Naive thymus-derived CD4-positive, alpha-beta T cell (primary cell): ENCODE measurements at places on chromosomes 2 and 18. TPM values are rescaled to one million over a fixed set of nuclear protein-coding genes. Genes with fewer than 3 reads are reported as not detected.
A peak's percentile ranks its signal among the peaks of the same experiment; 100 is the strongest.

GRCh38 chr2:99878581-99879350 is 263.6 kb downstream of the AFF3 start:
- no peaks in the 10 kb centered on the region for H3K36me3 ChIP-seq
- no peak overlapping the region for H3K4me3 ChIP-seq
- no peaks in the 10 kb centered on the region for H3K27me3 ChIP-seq
- H3K4me1 ChIP-seq, result no peaks in the 10 kb centered on the region
- H3K27ac ChIP-seq, result no peak overlapping the region

DNA sequence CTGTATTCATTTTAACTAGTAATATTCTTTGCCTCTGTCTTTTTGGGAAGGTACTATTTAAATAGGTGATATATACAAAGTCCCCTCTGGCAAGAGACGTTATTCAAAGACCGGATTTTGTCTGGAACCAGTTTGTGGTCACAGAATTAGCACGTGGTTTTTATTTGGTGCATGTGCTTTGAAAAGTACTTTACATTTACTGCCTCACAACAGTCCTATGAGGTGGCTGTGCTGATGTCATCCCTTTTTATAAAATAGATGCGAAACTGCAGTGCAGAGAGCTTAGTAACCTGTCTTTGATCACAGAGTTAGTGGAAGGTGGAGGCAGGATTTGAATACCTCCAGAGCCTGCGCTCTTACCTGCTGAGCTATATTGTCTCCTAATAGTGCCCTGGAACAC is 4.0 kb downstream of the LPIN1 start:
- no peaks in the 10 kb centered on the region for H3K36me3 ChIP-seq
- peaks cover 52% of the 10 kb centered on the region for H3K4me1 ChIP-seq
- peak overlapping the region; percentile 80 for H3K27ac ChIP-seq
- DNase-seq, result peak; percentile 83
- peak overlapping the region; percentile 13 for H3K4me3 ChIP-seq
- H3K27me3 ChIP-seq, result no peaks in the 10 kb centered on the region

GRCh38 chr18:36017232-36017631 is 44.8 kb downstream of the RMP24 start:
- H3K36me3 ChIP-seq, result no peaks in the 10 kb centered on the region
- H3K27ac ChIP-seq, result no peak overlapping the region
- no peaks in the 10 kb centered on the region for H3K4me1 ChIP-seq
- H3K4me3 ChIP-seq, result no peak overlapping the region
- DNase-seq, result no peak

Gene CD207
- not detected for total RNA-seq

Gene VIL1
- 0.22 TPM for total RNA-seq

DNA sequence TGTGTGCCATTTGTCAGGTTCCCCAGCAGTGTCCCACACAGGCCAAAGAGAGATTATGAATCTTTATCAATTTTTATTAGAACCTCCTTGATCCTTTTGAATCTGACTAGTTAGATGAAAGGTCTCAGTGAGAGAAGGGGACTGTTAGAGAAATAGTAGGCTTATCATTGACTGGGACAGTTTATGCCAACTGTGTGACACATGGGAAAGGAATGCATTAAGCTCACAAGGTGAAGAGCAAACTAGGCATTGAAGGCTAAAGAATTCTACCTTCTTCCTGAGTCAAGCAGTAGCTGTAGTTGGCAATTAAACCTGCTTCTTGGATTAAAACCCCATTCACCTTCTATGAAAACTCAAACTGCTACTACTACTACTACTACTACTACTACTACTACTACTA is 389.6 kb upstream of the CDH19 start:
- no peak overlapping the region for H3K4me3 ChIP-seq
- no peaks in the 10 kb centered on the region for H3K27me3 ChIP-seq

DNA sequence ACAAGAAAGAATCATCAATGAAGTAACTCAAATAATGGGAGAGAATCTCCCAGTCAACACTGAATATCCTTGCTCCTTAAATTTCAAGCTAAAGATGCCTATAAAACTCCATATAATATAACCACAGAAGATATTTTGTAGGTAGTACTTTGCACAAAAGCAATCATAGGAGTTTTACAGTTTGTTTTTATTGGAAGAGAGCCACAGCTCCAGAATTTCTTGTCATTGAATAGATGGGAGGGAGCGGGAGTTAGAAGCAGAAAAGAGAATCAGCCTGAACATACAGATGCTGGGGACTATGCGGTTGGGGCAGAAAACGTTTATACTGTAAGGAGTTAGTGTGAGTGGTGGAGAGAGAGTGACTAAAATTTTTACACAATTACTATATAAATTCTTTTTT is 18.3 kb upstream of the SMAD4 start:
- H3K27ac ChIP-seq, result no peak overlapping the region
- no peaks in the 10 kb centered on the region for H3K36me3 ChIP-seq

GRCh38 chr2:129301431-129301913 is 678.0 kb upstream of the RAB6C start:
- no peaks in the 10 kb centered on the region for H3K4me1 ChIP-seq
- no peak for DNase-seq
- H3K27ac ChIP-seq, result no peak overlapping the region

DNA sequence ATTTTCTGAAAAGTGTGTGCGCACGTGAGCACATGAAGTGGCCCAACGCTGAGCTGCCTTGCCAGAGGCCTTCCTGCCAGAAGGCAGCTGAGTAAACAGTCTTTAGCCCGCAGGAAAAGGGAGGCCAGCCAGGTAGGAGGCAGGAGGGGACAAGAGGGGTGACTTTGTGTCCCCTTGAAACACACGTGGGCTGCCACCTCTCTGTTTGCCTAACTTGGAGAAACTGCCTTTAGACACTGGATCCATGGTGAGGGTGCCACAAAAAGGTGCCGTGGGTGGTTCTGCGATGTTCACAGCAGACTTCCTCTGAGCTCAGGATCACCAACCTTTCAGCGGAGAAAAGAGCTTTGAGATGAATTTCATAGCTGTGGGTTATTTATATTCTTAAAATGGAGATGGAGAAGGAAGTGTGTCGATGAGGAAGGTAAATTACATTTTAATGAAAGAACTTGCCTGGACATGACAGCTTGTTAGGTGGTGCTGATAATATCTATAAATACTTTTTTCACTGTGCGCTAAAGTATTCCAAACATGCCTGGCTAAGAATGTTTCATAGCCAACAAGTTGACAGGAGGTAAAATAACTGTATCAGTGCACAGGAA is 36.6 kb upstream of the ASB1 start:
- H3K27me3 ChIP-seq, result no peaks in the 10 kb centered on the region
- H3K4me1 ChIP-seq, result no peaks in the 10 kb centered on the region
- no peaks in the 10 kb centered on the region for H3K36me3 ChIP-seq
- no peak overlapping the region for H3K27ac ChIP-seq

Gene TIGD1
- 23.4 TPM for total RNA-seq

- no peak for DNase-seq
- no peak overlapping the region for H3K27ac ChIP-seq
- H3K27me3 ChIP-seq, result no peaks in the 10 kb centered on the region
- H3K4me3 ChIP-seq, result no peak overlapping the region
- no peaks in the 10 kb centered on the region for H3K36me3 ChIP-seq
These were observed 83.5 kb upstream of the CDCA7 start for GRCh38 chr2:173271135-173271534.

- no peak overlapping the region for H3K27ac ChIP-seq
- H3K4me1 ChIP-seq, result no peaks in the 10 kb centered on the region
- no peaks in the 10 kb centered on the region for H3K27me3 ChIP-seq
- no peaks in the 10 kb centered on the region for H3K36me3 ChIP-seq
- no peak overlapping the region for H3K4me3 ChIP-seq
These were observed 191.4 kb downstream of the SS18 start for GRCh38 chr18:25898965-25899364.

Gene PAX3
- not detected for total RNA-seq

GRCh38 chr18:37378336-37379010 is 187.1 kb downstream of the CELF4 start:
- no peaks in the 10 kb centered on the region for H3K27me3 ChIP-seq
- no peak overlapping the region for H3K4me3 ChIP-seq
- no peaks in the 10 kb centered on the region for H3K36me3 ChIP-seq
- no peak for DNase-seq
- H3K27ac ChIP-seq, result no peak overlapping the region

Gene DSG3
- total RNA-seq, result not detected

GRCh38 chr2:36711741-36712314 is 15.3 kb downstream of the VIT start:
- H3K27ac ChIP-seq, result no peak overlapping the region
- H3K4me3 ChIP-seq, result no peak overlapping the region
- H3K36me3 ChIP-seq, result no peaks in the 10 kb centered on the region
- no peaks in the 10 kb centered on the region for H3K27me3 ChIP-seq

DNA sequence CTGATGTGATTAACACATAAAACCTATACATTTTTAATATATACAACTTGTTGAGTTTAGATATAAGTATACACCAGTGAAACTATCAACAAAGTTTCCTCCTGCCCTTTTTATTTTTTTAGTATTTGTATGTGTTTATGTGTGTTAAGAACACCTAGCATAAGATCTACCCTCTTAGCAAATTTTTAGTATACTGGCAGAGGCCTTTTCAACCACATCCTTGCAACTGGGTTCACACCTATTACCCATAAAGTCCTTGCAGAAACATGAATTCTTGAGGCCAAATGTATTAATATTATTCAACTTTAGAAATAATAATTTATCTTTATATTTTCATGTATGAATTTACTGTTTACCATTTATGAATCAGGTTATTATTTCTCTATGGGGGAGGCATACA is 119.7 kb upstream of the CRIM1 start:
- DNase-seq, result no peak
- H3K27me3 ChIP-seq, result no peaks in the 10 kb centered on the region
- H3K36me3 ChIP-seq, result no peaks in the 10 kb centered on the region

Gene ERMN
- total RNA-seq, result 12.5 TPM

- H3K4me1 ChIP-seq, result no peaks in the 10 kb centered on the region
- H3K36me3 ChIP-seq, result no peaks in the 10 kb centered on the region
- no peaks in the 10 kb centered on the region for H3K27me3 ChIP-seq
- DNase-seq, result no peak
- no peak overlapping the region for H3K27ac ChIP-seq
These were observed 43.8 kb upstream of the PPP4R1 start for GRCh38 chr18:9658087-9658641.

- H3K27ac ChIP-seq, result no peak overlapping the region
- H3K27me3 ChIP-seq, result no peaks in the 10 kb centered on the region
- H3K4me3 ChIP-seq, result no peak overlapping the region
- no peaks in the 10 kb centered on the region for H3K4me1 ChIP-seq
- no peaks in the 10 kb centered on the region for H3K36me3 ChIP-seq
These were observed 160.4 kb upstream of the FOSL2 start for GRCh38 chr2:28232295-28232694.

Gene CYP1B1
- total RNA-seq, result 6.6 TPM

GRCh38 chr2:57902578-57902977 is 144.0 kb upstream of the VRK2 start:
- no peak overlapping the region for H3K4me3 ChIP-seq
- no peaks in the 10 kb centered on the region for H3K4me1 ChIP-seq
- no peaks in the 10 kb centered on the region for H3K36me3 ChIP-seq
- no peak for DNase-seq

DNA sequence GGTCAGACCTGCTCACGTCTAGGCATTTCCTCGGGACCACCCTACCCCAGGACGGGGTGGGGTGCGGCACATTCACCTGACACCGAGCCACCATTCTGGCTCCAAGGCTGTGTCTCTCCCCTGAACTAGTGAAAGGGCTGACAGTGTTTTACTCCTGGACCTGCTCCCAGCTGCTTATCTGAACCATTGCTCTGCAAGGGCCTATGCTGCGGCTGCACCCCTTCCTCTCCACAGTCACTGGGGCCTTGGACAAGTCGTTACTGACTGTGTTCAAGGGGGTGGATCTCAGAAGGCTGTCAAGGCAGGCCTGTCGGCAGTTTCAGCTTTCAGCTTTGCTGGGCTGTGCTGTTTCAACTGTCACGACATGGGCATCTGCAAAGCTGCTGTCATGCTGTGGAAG is 11.7 kb downstream of the CREG2 start:
- no peak overlapping the region for H3K27ac ChIP-seq
- H3K36me3 ChIP-seq, result no peaks in the 10 kb centered on the region
- DNase-seq, result no peak
- no peaks in the 10 kb centered on the region for H3K27me3 ChIP-seq

GRCh38 chr2:100013892-100014677 is 128.3 kb downstream of the AFF3 start:
- no peak for DNase-seq
- H3K27ac ChIP-seq, result no peak overlapping the region
- no peaks in the 10 kb centered on the region for H3K36me3 ChIP-seq
- no peaks in the 10 kb centered on the region for H3K4me1 ChIP-seq
- no peak overlapping the region for H3K4me3 ChIP-seq
- H3K27me3 ChIP-seq, result no peaks in the 10 kb centered on the region

- H3K4me1 ChIP-seq, result no peaks in the 10 kb centered on the region
- H3K4me3 ChIP-seq, result no peak overlapping the region
- H3K27me3 ChIP-seq, result no peaks in the 10 kb centered on the region
- no peak overlapping the region for H3K27ac ChIP-seq
- no peak for DNase-seq
- no peaks in the 10 kb centered on the region for H3K36me3 ChIP-seq
These were observed 24.3 kb downstream of the ASAP2 start for GRCh38 chr2:9230881-9231280.
